ENCODE measurements at places on chromosomes 6 and 20.
A peak's percentile ranks its signal among the peaks of the same experiment; 100 is the strongest.

DNA sequence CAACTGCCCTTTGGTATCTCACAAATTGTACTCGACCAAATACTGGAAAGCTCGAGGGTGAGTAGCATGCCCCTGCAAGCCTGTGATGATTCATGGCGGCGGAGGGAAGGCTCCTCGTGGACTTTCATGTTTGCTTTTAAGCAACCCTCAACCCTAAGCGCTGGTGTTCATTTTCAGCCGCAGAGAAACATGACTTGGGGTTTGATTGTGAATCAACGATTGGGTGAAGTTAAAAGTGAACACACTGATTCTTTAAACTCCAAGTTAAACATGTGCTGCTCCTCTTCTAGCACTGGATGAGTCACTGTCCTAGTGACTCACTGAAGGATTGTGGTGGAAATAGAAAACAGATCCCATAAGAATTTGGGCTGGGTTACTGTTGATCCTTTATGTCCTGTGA is 8.3 kb downstream of the CD109 start:
- peak; percentile 20 for DNase-seq

- DNase-seq: no peak
Measured at GRCh38 chr6:132359886-132360285, 41.4 kb downstream of the MOXD1 start.

DNA sequence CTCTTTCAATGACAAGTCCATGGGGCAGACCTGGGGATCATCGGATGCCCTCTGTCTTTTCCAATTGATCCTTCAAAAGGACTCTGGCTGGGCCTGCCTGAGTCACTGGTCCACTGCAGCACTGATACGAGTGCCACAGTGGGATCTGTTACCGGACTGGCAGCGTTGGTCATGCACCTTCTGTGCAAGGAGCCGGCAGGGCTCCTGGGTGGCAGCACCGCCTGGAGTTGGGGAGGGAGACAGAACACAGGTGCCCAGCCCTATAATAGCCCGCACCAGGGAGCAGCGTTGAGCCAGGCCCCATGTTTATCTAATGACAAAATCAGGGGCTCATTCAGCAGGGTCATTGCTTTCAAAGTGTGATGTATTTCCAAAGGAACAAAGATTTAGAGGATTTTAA is 64.2 kb upstream of the NXT1 start:
- DNase-seq: no peak

DNA sequence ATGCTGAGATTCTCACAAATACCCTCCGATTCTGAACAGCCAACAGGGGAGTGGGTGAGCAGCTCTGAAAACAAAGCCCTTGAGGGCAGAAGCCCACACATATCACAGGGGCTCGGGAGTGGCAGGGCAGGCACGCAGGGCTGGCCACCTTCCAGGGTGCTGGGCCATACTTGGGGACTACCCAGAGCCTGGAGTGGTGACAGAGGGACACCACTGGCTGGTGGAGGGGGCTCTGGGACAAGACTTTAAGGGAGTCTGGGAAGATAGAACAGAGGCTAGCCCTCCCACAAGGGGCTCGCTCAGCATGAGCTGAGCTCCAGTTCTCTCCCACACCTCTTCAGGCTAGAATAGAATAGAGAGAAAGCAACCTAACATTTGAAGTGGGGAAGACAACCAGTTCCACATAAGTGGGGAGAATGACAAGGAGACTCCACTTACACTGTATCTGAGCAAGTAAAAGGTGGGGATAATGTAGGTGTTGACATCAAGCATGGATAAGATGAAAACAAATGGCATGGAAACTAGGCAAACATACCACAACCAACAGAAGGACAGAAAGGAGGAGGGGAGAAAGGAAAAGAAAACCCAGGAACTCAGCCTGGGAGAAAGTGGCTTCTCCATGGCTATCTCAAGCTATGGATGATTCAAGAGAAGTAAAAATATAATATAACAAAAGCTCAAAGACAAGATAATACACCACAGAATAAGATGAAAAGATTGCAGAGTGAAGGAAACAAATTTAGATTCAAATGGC is 7.0 kb downstream of the PPIL1 start:
- no peak for DNase-seq

GRCh38 chr6:26264547-26264946 is 100.5 kb upstream of the BTN3A2 start:
- DNase-seq: no peak

- DNase-seq: no peak
Measured at GRCh38 chr6:2729921-2730320, 20.8 kb downstream of the MYLK4 start.

DNA sequence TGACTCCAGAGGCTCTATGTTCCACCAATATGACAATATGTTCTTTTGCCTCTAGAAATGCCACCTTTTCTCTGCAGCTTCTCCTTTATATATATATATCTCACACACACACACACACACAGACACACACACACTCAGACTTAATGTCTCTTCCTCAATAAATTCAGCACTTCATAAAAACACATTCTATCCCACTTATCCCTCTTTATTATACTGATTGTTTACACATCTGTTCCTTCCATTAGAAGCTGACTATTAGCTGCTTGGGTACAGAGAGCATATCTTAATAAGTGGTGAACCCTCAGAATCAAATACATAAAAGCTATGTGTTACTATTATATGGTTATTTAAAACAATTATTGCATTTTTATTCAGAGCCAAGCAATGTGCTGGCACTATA is 23.3 kb downstream of the NRSN1 start:
- no peak for DNase-seq

DNA sequence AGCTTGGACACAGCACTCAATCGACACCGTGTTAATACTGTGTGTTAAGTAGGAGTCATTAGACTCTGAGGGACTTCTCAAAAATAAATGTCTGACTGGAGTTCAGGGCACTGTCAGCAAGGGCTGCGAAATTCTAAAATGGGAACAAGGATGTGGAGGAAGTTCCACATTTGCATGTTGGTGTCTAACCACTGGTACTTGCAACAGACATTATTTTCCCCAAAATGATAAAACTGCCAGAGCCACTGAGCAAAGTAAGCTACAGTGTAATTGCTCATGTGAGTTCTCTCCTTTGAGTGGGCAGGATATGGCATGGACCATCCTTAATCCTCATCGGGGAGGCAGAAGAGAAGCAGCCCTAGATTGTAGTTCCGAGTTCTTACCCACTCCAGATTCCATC is 215.9 kb downstream of the SLC24A3 start:
- no peak for DNase-seq

GRCh38 chr6:113629975-113630737 is 227.0 kb upstream of the MARCKS start:
- no peak for DNase-seq

GRCh38 chr6:105211831-105212230 is 32.0 kb upstream of the POPDC3 start:
- DNase-seq: no peak

GRCh38 chr20:5612581-5613301 is 137.5 kb upstream of the SHLD1 start:
- no peak for DNase-seq

- DNase-seq: no peak
Measured at GRCh38 chr6:53119349-53119748, 29.3 kb downstream of the GCM1 start.
